ENCODE measurements at places on chromosomes 4 and X.

DNA sequence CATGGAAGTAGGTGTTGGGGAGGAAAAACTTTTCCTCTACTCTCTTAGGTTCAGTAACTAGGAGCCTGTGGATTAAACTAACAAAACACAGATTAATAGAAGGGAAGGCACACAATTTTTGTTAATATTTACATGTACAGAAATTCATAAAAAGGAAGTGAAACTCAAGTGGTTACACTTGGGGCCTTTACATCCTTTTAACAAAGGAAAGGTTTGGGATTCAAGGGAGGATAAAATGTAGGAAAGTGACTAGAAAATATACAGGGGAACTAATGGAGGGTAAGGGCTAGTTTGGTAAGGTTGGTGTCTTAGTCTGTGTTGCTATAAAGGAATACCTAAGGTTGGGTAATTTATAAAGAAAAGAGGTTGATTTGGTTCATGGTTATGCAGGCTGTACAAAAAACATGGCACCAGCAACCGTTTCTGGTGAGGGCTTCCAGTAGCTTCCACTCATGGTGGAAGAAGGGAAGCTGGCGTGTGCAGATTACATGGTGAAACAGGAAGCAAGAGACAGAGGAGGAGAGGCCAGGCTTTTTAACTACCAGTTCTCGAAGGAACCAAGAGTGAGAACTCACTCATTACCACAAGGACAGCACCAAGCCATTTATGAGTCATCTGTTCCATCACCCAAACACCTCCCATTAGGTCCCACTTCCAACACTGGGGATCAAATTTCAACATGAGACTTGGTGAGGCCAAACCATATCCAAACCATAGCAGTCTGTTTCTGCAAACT, 124.4 kb downstream of the CHRDL1 start:
- no peak for DNase-seq

DNA sequence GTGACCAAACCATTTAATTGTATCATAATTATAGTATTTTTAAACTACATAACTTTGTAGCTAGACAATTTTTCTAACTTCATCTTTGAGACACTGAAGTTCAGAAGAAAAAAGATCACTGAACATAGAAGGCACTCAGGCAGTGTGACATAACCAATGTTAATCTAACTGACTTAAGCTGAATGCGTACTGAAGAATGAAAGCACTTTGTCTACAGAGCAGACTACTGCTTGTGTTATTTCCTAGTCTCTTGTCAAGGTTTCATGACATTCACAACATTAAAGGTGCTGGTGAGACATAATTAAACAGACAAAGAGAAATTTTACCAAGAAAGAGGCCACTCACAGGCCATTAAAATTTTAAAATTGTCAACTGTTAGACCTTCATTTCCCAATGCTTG, 13.5 kb downstream of the AMMECR1 start:
- DNase-seq, result no peak

DNA sequence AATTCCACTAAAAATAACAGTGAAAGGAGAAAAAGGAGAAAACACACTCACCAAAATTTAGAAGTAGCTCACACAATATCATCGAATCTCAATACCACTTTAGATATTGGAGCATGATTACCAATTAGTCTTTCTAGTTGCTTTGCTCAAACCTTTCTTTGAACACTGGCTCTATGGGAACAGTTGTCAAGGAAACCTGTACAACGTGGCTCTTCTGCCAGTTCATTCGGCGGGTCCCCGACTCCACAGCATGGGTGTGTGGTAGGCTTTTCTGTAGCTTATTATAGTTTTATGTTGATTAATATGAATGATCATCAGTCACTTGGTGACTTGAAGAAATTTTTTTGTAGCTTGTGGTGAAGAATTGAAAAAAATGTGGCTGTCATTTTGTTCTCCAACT, 50.2 kb upstream of the TMEM150C start:
- no peak for DNase-seq

DNA sequence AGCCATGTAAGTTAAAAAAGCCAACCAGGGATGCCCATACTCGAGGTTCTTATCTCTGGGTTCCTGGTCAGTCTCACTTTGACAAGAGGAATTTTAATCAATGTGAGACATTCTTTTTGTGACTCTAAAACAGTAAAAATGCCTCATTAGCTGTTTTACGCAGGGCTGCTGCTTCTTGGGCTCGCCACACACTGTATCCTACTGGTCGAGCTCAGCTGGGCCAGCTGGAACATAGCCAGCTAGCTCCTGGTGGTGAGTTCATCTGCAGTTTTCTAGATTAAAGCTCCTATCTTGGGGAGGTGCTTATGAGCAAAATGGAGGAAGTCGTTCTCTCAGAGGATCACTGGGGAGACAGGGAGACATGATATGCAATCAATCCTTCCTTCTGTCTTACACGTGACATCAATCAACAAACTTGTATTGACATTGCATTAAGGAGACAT, 55.9 kb upstream of the LEF1 start:
- DNase-seq, result no peak

- DNase-seq, result no peak
Observed at GRCh38 chr4:20354120-20354519, 102.4 kb downstream of the SLIT2 start.

- DNase-seq, result no peak
Observed at GRCh38 chr4:103091601-103092223, 7.9 kb downstream of the BDH2 start.

DNA sequence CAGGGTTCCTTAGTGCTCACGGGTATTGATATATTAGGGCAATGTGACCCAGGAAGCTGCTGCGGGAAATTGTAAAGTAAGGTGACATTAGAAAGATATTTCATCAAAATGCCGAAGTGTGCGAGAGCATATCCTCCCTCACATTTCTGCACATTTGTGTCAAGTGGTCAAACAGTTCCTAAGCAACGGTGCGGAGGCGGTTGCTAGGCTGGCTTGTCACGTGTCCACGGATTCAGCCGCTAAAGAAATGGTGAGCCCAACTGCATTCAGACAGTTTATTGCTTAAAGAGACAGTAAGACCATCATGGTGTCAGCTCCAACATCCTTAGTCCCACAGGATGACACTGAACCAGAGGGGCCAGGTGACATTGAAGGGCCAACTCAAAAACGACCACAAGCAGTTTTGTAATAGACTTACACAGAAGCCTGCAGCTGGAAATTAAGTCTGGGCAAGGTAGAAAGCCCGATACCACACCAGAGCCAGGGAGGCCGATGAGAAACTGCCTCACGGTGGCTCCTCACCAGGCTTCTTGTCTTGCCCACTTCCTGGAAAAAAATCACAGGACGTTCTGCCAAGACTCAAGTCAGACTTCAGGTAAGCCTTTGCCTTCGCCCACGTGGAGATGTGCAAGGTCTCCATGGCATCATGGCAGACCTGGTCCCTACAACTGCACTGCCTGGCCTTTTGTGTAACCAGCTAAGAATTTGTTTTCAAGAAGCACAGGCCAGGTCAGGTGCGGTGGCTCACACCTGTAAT, 50.4 kb downstream of the USP11 start:
- no peak for DNase-seq

GRCh38 chr4:123278755-123279154, 117.8 kb upstream of the SPRY1 start:
- no peak for DNase-seq

DNA sequence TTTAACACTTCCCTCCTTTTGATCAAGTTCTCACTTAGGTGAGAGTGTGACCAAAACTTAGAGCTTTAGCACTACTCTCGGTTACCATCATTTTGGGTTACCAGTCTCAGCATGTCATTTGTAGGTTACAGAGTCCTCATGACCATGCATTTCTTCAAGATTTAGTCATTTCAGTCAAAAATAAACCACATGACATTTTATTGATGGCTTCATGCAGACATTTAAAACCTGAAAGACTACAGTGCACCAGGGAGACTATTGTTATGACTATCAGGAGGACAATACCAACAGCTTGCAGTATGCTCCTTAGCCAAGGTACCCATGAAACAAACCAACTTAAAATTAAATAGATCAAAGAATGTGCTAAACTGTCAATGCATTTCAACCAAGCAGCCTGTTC, 498.1 kb upstream of the FSTL5 start:
- no peak for DNase-seq

- DNase-seq, result no peak
Observed at GRCh38 chr4:26351685-26352084, 30.9 kb downstream of the RBPJ start.

DNA sequence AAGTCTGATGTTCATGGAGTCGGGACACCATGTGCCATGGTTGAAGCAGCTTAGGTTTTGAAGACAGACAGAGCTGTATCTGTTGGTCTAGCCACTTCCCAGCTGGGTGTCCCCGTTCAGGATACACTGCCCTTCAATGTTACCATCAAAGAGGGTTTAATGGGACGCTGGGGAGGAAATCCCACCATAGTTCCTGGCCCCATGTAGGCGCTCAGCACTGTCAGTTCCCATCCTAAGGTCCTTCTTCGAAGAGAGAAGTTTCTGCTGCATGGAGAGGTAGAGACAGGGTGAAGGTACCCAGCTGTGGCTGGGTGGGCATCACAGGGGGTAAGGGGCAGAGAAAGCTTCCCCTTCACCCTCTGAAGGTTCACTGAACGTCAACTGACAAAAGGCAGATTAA, 3.7 kb downstream of the MGST2 start:
- no peak for DNase-seq

DNA sequence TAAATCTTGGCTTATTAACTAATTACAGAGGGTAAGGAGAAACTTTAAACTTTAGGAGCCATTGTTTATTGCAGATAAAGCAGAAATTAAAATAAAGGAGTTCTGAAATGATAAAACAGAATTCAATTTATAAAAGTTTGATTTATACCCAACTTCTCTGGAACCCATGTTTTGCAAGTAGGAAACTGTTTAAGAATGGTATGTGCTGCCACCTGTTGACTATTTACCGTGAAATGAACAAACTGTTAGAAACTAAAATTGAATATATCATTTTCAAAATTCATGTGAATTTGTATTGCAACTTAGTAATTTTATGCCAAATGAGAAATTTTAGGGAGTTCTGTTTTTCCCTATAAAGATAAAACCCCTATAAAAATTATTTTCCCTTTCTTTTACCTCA, 11.0 kb upstream of the TBC1D8B start:
- no peak for DNase-seq

DNA sequence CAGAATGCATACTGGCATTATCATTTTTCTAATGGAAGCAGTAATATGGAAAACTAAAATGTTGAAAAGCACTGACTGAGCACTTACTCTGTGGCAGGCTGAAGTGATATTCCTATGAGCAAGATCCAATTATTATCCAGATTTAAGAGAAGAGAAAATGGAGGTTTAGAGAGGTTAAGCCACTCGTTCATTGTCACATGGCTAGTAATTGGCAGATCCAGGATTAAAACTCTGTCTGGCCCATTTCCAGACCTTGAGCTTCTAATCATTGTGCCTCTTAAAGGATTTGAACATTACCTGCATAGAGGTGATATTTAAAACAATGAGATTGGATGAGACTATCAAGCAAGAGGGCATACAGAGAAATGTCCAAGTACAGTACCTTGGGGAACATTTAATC, 80.6 kb downstream of the MFAP3L start:
- no peak for DNase-seq

DNA sequence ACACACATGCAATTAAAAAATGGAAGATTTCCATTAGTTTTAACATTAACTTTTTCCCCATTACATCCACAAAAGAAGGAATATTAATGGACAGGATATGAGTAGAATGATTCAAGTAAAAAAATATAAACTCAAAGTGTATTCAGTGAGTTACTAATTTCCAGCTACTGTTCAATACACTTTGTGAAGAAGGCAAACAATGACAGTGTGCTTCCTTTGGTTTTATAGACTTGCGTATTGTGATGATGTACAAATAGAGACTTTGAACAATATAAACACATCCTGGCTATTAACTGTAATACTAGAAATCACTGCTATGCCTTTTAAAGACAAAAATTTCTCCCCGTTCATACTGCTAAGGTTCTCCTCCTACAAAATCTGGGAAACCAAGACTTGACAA, 171.4 kb downstream of the ASB9 start:
- no peak for DNase-seq

DNA sequence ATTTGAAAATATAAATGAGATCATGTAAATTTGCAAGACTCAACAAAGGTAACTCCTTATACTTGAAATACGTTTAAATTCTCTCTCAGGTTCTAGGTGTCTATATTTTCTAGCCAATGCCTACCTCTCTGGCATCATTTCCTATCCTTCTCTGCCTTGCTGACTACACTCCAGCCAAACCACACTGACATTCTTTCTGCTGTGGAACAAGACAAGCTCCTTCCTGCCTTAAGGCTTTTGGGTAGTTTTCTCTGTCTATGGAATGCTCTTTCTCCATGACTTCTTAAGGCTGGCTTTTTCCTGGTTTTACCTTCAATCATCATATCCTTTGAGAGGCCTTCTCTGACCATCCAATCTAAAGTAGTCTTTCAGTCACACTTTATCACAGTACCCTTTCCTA, 201.0 kb downstream of the SPRY1 start:
- DNase-seq, result no peak

DNA sequence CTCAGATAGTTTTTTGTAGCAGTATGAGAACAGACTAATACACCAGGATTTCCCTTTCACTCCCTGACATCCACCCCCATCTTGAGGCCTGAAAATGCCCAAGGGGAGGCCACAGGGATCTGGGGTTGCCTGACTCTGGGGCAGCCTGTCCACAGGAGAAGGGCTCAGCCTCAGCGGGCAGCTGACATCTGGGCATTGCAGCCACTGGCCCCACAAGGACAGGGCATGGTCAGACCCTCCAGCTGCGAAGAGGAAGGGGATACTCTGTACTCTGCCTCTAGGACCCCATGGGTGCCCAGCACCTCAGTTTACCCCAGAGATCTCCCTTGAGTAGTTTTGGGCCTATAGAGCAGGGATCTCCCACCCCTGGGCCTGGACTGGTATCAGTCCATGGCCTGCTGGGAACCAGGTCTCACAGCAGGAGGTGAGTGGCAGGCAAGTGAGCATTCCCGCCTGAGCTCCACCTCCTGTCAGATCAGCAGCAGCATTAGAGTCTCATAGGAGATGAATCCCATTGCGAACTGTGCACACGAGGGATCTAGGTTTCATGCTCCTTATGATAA, 138.9 kb downstream of the HMX1 start:
- DNase-seq, result no peak

GRCh38 chr4:132384709-132385108, 764.4 kb upstream of the PCDH10 start:
- DNase-seq, result no peak

DNA sequence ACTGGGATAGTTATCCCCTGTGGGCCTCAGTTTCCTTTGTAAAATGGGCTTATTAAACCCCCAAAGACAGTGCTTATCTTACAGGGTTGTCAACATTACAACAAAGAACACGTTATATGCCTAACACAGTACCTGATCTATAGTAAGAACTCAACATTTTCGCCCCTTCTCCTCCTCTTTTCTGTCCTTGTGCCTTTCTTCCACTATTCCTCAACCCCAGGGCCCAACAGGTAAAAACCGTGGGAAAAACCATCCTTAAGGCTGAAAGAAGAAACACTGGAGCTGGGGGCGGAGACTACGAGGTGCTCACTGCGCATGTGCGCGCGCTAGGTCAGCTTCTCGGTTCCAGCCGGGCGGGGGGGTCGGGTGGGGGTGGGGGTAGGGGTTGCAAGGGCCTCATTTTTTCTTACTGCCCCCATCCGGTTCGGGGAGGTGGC, 426 bp upstream of the XIAP start:
- DNase-seq, result no peak

- DNase-seq, result no peak
Observed at GRCh38 chrX:252957-253291, 28.3 kb upstream of the PLCXD1 start.
